ENCODE measurements at places on chromosomes 2 and 18.

- no peak for DNase-seq
Measured at GRCh38 chr2:177044671-177045070, 167.9 kb upstream of the HNRNPA3 start.

DNA sequence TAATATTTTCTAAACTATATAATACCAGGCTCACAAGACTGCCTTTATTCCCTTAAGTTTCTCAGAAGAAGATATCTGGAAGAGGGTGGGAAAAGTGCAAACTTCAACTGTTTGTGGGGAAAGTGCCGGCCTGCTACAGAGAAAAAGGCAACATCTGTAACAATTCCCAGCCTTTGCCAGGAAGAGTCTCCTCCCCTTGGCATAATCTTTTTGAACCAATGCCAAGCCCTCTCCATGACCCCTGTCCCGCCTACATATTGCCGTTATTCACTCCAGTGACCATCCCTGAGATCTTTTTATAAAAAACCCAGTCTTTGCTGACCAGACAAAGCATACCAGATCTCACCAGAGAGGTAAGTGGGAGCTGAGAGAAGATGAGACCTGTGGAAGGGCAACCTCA, at the start of gene REG3G:
Gene REG3G, plus strand, starts transcription at position 282 of the 400 bp plus-strand sequence. CDS start 392 bp downstream, outside the sequence.
- DNase-seq, result no peak

- DNase-seq, result no peak
Measured at GRCh38 chr2:152559008-152559407, 158.3 kb downstream of the PRPF40A start.

DNA sequence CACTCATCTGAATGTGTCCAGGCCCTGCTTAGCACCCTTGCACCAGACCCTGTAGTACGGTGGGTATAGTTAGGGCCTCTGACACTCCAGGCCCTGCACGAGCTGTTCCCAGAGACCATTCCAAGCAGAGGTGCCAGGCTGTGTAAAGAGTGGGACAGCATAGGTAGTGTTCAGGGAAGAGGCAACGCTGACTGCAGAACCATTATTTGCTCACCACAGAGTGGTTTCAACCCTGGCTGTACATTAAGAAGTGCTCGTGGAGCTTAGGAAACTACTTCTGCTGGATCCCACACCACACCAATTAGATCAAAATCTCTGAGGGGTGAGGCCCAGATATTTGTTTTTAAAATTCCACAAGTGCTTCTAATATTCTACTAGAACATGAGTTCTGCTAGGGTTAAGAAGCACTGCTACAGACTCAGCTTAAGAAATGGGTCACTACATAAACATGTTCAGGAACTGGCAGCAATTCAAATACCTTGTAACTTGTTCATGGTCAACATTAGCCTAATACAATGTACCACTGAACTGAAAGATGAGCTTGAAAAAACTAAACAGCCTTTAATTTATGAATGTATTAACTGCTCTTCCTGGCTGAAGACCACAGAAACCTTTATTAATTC, 183.0 kb downstream of the MYO5B start:
- DNase-seq, result no peak

- DNase-seq, result no peak
Measured at GRCh38 chr2:219252084-219252483, 959 bp upstream of the TUBA4B start.

- DNase-seq, result peak; percentile 32
Measured at GRCh38 chr2:238728330-238729260, 119.3 kb upstream of the TWIST2 start.

DNA sequence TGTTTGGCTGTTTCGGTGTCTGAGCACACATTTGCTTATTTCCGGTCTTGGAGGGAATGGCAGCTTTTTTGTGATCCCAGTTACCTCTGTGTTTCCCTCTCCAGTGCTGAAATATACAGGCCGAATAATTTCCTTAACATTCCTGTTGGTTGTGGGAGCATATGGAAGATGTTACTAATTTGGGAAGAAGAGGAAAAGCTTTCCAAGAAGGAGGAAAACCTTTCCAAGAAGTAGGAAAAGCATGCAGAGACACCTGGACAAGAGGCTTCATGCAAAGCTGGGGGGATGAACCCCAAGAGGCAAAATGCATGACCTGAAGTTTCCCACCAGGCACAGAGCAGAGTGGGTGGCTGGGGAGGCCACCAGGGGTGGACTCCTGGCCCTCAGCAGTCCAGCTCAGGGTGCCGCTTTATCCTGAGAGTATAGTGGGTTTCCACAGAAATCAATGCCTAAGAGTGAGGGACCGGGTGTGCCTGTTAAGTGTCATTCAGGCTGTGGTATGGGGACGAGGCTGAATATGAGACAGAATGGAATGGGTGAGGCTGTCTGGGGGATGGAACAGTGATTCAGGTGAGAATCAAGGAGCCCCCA, 25.5 kb upstream of the GNAL start:
- DNase-seq, result no peak

Data from T1000 (cell line).